ENCODE measurements at places on chromosomes 6 and 20.

DNA sequence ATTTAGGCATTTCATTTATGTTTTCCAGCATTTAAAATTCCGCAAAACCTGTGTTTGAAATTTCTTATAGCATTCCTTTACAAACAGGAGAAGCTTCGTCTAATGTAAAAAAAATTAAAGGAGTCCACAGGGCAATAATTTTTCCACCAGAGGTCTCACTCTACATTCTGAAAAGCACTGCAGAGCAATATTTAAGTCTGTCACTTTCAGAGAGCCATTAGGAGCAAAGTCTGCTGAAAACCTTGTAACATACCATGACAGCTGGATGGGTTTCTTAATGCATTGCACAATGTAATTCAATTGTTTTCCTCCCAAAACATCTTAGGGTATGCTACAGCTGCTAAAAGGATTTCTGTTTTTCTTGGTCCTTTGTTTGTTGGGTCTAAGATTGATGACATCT is 18.0 kb downstream of the BAG2 start:
- DNase-seq, result no peak

DNA sequence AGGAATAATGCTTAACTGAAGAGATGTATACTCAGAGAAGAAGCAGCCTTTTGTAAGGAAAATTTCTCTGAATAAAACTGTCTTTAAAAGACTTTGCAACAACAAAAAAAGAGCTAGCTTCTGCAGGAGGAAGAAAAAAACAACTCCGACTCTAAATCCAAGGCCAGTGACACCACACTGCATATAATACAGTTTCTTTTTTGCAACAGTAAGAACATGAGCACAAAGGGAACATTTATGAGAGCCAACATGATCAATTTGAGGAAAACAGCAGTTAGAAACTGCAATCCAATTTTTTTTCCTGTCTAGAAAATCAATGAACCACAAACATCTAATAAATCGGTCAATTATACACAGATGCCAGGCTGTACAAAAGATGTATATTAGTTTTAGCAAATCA is 42.9 kb upstream of the UST start:
- no peak for DNase-seq

GRCh38 chr20:43322851-43323250 is 133.1 kb upstream of the PTPRT start:
- DNase-seq, result no peak

DNA sequence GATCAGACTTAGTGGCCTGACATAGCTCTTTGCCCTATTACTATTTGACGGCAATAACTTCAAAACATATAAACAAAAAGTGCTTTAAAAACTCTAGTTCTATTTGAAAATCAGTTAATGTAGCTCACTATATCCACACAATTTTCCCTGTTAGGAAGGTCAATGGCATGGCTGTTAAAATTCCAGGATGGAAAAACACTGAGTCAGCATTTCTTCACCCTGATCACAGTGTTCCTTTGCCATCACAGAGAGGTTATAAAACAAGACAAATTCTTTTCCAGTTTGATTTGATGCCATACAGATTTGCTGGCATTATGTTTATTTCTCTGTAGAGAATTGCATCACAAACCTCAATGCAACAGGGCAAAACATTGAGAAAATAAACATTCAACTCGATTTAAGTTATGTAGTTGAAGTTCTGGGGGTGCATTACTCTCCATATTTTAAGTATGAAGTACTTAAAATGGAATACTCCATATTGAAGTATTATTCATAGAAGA is 253.7 kb upstream of the HSF2 start:
- no peak for DNase-seq

DNA sequence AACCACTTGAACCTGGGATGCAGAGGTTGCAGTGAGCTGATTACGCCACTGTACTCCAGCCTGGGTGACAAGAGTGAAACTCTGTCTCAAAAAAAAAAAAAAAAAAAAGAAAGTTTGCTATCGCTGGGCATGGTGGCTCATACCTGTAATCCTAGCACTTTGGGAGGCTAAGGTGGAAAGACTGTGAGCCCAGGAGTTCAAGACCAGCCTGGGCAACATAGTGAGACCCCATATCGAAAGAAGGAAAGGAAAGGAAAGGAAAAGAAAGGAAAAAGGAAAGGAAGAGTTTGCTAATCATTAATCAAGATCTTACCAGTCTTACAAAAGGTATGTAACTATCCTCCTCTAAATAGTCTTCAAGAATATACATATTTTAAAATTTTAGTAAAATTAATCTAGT is 55.4 kb upstream of the SMIM29 start:
- DNase-seq, result no peak
